H1 (cell line): ENCODE measurements at places on chromosomes 5 and 9.

- no peak for DNase-seq
Measured at GRCh38 chr5:107554776-107555424, 115.8 kb downstream of the EFNA5 start.

GRCh38 chr9:111691672-111692329 lies 30.4 kb downstream of the GNG10 start:
- no peak for DNase-seq

- DNase-seq, result no peak
Measured at GRCh38 chr5:163005949-163006348, 431.4 kb upstream of the CCNG1 start.

- no peak for DNase-seq
Measured at GRCh38 chr9:134390947-134391318, 64.7 kb downstream of the RXRA start.

DNA sequence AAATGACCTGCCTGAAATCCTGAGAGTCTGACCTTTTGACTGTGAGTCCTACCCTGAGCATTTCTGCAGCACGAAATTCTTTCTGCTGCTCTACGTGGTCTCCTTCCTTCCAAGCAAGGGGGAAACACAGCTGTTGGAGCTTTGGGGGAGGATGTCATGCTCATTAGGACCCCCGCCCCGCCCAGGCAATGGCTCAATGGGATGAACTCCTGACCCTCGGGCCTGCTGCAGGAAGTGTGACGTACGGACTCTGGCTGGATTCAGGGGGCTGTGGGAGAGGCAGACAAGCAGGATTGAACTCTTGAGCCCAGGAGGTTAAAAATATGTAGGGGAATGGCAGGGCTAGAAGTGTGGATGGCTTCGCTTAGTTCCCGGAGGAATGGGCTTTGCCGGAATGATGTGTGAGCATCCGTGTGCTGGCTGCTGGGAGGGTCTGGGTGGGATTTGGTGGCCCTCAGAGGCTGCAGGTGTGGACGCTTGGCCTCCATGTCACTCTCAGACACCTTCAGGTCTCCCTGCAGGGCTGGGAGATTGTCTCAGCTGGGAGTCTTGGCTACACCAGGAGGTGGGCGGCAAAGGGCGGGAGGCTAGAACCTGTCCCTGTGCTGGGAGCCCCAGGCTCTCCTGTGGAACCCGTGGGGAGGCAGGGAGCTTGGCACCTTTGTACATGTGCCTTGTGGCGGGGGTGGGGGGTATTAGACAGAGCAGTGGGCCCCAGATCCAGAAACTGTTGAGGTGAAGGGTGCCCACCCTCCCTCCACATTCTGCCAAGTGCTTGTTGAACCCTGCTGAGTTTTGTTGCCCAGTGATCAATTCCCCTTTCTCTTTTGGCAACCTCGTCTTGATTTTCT lies 26.3 kb downstream of the STC2 start:
- no peak for DNase-seq

DNA sequence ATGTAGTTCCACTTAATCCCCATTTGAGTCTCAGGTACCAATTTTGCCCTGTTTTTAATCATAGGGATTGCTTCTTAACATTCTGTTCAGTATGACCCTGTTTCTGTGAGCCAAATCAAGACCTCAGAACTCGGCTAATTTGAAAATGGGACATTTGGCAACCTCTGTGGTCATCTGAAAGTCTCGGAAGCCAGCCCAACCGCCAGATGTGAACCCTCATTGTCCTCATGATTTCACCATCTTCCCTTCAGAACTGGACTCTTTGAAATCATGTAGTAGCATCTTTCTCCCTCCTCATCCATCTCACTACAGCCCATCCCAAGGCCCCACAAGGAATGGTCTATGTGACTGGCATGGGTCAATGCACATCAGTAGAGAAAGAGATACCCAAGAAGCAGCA lies 88.9 kb downstream of the S1PR3 start:
- DNase-seq, result no peak
